ENCODE measurements at places on chromosomes 5 and 9. TPM values are rescaled to one million over a fixed set of nuclear protein-coding genes. Genes with fewer than 3 reads are reported as not detected.

The PHAX gene
- total RNA-seq: 50.2 TPM

- DNase-seq: no peak
These were observed 15.8 kb downstream of the RICTOR start for GRCh38 chr5:39058178-39058921.

The GFI1B gene
- not detected for total RNA-seq

The TRIM7 gene
- 15.5 TPM for total RNA-seq

The MOB3B gene
- 0.07 TPM for total RNA-seq

Measured in pulmonary artery endothelial cell (primary cell).